ENCODE measurements at places on chromosomes 11 and 22.

DNA sequence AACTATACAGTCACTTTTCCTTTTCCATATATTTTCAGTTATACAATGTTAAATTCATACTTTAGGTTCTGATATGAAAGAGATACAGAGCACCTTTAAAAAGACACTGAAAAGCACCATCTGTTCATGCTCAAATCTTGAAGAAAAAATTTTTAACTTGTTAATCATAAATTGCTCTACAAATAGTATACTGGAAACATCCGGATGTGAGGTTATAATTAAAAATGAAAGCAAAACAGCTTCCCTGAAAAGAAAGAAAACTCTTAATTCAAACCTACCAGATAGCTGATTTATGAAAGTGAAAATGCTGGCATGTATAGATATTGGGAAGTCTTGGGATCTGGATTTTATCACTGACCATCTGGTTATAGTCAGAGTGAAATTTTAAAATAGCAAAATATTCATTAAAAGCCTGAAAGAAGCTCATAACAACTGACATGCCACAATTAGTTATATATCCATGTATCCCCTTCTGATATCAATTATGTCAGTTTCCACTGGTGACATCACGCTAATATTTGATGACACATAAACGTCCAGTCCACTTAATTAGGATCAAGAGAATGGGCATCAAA is 740.0 kb downstream of the DLG2 start:
- DNase-seq = no peak

- no peak for DNase-seq
These were observed 27.7 kb downstream of the PICALM start for GRCh38 chr11:86040919-86041850.

GRCh38 chr11:116406042-116406441 is 366.7 kb downstream of the BUD13 start:
- DNase-seq = no peak

- no peak for DNase-seq
These were observed 4.9 kb upstream of the FLI1 start for GRCh38 chr11:128688896-128689546.

DNA sequence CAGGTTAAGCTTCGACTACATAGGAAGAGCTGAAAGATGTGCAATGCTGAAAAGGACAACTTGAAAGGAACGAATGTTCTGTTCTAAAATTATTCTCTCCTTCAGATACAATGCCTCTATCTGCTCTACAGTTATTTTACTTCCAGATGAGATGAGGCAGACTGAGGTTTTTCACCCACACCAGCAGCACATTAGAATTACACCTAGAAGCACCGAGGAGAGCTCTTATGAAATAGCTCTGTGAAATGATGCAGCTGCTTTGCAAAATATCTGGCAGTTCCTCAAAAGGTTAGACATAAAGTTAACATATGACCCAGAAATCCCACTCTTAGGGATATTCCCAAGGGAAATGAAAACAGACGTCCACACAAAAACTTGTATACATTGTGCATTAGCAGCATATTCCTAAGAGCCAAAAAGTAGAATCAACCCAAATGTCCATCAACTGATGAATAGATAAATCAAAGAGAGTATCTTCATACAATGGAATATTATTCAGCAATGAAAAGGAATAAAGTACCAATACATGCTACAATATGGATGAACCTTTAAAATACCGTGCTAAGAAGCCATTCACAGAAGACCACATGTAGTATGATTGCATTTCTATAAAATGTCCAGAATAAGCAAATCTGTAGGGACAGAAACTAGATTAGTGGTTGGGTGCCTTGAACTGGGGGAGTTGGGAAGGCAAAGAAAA is 34.5 kb downstream of the WT1 start:
- DNase-seq = no peak

GRCh38 chr11:13859892-13860291 is 102.6 kb upstream of the SPON1 start:
- no peak for DNase-seq

Measured in posterior cingulate gyrus (tissue), 11 donors.